Left cardiac atrium (tissue), 4 donors: ENCODE measurements at places on chromosomes 5 and 9.

GRCh38 chr9:34546834-34547827 lies 24.3 kb upstream of the ENHO start:
- peak; percentile 67 for DNase-seq

DNA sequence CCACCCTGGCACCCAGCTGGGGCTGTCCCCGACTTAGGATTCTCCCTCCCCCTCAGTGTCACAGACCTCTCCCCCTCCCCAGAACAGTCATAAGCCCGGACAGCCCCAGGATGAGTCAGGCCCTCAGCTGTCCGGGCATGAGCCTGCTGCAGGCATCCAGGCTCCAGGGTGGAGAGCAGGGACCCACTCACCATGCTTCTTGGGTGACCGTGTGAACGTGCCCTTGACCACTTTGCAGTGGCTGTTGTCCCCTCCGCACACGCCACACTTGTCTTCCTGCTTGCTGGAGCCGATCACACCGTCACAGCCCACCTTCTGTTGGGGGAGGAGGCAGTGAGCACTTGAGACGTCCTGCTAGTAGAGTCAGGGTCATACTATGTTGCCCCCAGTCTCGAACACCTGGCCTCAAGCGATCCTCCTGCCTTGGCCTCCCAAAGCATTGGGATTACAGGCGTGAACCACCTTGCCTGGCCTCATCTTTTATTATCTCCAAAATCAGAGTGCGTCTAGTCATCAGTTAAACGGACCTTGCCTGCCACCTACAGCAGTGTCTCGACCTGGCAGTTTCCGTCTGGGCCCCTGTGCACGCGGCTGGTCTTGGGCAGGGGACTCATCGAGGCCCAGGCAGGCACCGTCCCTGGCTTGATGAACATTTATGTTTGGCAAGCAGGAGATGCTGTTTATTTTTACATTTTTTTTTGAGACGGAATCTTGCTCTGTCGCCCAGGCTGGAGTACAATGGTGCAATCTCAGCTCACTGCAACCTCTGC lies 72.6 kb downstream of the ZNF354C start:
- no peak for DNase-seq

- no peak for DNase-seq
These were observed 36.4 kb upstream of the CHD1 start for GRCh38 chr5:98965226-98965625.

- no peak for DNase-seq
These were observed 43.9 kb upstream of the ARAP3 start for GRCh38 chr5:141725891-141726290.

DNA sequence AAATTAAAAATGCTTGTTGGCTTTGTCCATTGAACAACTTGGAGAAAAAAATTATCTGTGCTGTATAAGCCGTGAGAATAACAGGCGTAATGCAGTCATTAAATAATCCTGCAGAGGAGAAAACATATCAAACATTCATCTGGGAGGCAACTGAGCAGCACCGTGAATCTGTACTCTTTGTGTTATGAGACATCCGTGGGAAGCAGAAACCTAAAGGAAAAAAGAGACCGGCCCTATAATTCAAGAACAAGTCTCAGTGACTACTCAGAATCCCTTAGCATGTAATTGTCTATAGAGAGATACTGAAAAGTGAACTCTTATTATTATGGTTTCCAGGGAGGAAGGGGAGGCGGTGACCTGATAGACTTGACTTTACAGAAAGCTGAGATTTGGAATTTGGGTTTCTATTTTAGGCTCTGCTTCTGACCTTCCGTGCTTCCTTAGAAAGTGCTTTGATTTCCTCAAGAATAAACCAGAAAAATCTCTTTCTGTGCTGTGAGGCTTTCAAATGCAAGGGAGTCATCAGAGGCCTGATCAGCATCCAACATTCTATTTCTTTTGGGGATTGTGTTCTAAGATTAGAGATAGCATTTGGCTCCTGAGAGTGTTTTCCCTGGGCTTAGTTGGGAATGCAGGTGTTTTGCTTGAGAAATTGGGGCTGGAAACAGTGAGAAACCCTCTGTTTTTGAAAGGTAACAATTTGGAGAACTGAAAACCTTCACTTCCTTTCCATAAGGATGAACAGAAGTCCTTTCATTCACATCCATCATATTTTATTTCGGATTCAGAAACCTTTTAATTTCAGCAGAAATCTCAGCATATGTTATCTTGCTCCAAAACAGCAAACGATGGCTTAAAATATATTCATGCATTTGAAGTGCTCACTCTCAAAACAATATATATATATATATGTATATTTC lies 296.7 kb downstream of the CSNK1G3 start:
- no peak for DNase-seq

- no peak for DNase-seq
These were observed 12.1 kb downstream of the SEMA5A start for GRCh38 chr5:9533562-9534364.

DNA sequence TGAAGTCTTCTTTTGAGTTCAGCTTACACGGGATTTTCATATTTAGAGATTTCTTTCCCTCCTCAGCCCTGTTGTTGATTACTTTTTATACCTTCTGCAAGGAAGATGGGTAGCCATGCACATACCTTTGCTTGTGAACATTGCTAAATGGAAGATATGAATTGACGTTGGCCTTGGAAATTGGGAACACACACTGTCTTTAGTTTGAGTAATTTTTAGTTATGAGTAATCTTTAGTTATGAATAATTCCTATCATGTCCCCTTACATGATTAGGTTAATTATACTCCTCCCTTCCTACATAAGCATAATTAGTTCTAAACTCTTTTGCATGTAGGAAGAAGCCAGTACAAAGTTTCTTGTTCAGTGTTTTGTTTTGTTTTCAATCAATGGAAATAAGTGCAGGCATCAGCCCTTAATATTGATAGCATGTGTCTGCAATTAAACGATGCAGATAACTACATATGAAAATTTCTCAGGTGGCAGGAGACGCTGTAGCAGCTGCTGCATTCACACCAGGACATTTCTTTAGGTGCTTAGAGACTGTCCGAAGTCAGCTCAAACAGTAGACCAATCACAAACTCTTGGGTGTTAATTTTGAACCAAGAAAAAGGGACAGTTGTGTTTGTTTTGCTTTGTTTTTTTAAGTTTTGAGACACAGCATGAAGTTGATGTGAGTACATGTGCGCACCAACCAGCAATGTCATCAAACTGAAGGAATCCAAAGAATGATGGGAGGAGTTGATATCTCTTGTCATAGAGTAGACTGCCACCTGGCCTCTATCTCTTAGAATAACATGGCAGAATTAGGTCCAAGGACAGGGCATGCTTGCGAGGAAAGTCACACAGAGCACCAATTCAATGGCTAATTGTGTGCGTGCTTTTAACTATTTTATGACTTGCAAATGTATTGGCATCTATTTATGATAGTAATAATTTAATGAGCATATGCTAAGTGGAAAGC lies 51.4 kb downstream of the SMARCA2 start:
- DNase-seq, result no peak

DNA sequence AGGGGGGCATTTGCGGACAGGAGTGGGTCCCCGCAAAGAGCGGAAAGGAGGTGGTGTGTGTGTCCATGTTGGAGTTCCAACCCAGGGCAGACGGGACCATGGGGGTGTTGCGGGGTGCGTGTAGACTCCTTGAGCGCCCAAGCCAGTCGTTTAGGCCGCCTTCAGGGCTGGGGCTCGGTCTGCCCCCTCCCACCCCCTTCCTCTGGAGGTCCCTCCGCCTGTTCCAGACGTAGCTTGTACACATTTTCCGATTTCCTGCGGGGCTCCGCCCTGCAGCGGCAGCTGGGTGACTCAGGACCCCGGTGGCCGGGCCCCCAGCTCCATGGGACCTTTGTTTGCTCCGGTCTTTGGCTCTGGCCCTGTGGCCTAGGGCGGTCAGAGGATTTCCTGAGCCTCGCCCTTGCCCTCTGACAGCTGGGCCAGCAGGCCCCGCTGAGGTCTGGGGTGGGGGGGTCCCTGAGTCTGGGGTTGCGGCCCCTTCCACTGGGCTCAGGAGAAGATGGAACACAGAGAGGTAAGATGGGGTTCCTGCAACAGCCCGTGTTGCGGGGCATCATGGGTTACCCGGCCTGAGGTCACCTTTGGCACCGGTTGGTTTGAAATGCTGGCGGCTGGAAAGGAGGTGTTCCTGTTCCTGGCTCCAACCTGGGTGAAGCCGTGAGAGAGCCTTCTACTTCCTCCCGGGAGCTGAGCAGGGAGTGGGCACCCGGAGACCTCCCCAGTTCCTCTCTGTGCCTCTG lies 1.5 kb downstream of the PKN3 start:
- DNase-seq, result peak; percentile 87

GRCh38 chr5:32290922-32291321 lies 21.8 kb downstream of the MTMR12 start:
- DNase-seq, result no peak

GRCh38 chr9:89135591-89136166 lies 42.9 kb downstream of the SHC3 start:
- DNase-seq, result no peak

DNA sequence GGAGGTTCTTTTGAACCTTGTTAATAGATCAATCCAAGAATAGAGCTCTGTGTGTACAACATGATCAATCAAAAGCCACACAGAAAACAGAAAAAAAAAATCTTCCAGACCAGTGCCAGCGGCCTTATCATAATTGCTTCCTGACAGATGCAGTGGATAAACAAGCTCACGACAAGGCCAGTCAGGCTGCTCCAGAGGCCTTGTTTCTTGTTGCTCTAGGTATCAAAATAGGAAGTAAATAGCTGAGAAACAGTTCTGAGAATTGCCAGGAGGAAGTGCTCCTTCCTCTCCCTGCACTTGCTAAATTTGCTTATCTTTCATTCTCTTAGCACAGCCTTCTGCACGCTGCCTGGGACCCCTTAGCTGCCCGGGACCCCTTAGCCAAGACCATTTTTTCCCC lies 199.0 kb upstream of the TARS1 start:
- peak; percentile 22 for DNase-seq

DNA sequence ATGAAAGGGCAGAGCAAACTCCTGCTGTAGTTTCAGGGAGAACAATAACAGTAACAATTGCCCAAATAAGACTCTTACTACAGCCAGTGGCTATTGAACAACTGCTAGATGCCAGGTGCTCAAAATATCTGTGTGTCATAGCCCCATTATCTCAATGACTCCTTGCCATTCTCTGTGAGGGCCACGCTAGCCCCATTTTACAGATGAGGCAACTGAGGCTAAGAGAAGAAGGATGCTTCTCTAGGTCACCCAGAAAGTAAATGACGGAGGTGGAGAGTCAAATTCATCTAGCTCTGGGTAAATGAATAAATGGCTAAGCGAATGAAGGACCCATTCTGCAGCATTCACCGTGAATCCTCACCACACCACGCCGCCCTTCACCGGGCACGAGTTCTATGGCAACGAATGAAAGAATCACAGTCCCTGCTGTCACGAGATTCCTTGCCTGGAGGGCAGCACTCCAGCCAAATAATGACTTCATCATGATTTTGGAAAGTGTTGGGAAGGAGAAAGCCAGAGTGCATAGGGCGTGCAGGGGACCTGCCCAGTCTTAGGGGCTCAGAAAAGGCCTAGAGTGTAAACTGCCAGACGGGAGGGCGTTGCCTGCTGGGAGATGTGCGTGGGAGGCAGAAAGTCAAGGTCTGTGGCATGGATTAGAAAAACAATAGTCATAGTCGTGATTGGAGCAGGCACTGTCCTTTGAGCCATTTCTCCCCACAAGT lies 147.2 kb downstream of the C9orf50 start:
- peak; percentile 71 for DNase-seq

GRCh38 chr9:129995409-129996160 lies 47.4 kb downstream of the FNBP1 start:
- DNase-seq, result no peak

GRCh38 chr5:160471761-160472160 lies 50.1 kb downstream of the PTTG1 start:
- DNase-seq, result no peak

GRCh38 chr9:130498918-130499698 lies 54.3 kb downstream of the ASS1 start:
- no peak for DNase-seq
